Activated CD8-positive, alpha-beta memory T cell treated with anti-CD3 and anti-CD28 coated beads for 48 hours (primary cell): ENCODE measurements at places on chromosomes 7 and 10.

GRCh38 chr10:15461353-15462108, 90.4 kb upstream of the FAM171A1 start:
- no peak for DNase-seq

- DNase-seq: no peak
These were observed 98.6 kb downstream of the CCDC3 start for GRCh38 chr10:12902851-12903358.

DNA sequence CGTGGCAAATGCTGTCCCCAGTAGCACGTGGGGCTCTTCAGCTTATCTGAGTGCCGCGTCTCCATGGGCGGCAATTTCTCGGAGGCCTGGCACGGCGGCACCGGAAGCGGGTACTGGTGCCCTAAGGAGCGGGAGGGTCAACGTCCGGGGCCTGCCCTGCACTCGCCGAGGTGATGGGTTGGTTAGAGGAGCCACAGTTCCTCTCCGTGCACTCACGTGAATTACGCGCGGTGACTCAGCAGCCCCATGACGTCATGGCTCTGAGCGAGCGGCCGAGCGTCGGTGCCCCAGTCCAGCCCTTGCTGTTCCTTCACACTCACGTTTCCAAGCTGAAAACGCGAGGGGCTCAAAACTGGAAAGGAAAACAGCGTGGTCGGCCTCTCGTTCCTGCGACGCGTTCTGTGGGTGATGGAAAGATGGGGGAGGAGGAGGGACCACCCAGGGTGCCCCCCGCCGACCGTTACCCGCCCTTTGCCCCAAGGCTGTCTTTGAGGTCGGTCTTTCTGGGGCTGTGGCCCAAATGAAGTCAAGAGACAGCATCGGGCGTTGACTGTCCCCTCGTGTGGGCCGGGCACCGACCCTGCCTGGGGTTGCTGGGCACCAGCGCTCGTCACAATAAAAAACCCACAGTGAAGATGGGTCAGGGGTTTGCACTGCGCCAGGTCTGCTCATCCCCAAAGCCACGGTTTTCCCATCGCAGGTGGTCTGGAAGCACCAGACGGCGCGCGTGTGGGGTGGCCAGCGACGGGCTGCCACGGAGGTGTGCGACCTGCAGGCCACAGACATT, 70.4 kb upstream of the CFAP46 start:
- no peak for DNase-seq

- DNase-seq: no peak
These were observed 4.3 kb downstream of the CLIP2 start for GRCh38 chr7:74293577-74293908.

GRCh38 chr7:112987171-112987570, 99.5 kb downstream of the GPR85 start:
- no peak for DNase-seq

DNA sequence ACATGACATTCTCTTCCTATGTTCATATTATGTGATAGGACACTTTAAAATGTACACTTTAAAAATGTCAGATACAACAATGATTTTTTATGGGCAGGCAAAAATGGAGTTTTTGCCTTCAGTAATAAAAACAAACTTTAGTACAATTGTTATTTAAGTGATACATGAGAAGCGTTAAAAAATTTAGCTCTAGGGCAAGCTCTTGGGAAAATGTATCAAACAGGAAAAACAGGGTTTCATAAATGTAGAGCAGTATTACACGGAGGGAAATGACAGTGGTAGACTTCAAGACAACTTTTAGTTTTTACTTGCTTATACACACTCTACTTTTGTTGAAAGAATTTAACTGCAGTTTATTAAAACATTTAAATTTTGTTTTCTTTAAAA, 1.5 kb downstream of the FHIP2A start:
- DNase-seq: no peak

- no peak for DNase-seq
These were observed 57.1 kb upstream of the IGFBP3 start for GRCh38 chr7:45978010-45978681.

DNA sequence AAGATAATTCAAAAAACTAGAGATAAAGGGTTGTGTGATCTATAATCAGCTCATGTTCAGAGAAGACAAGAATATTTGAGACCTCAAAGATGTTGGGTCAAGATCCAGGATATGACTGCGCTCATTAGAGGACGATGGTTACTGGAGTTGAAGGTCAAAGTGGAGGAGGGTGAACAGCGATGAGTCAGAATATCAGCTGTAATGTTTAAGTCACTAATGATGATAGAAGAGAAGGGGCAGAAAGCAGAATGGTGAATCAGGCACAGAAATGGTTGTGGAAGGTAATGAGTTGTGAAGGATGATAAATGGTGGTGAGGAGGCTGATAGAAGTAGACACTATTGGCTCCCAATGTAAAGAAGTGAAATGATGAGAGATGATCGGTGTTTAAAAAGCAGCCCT, 540.3 kb downstream of the INHBA start:
- DNase-seq: no peak

GRCh38 chr7:20238754-20239324, 21.7 kb upstream of the MACC1 start:
- DNase-seq: no peak

DNA sequence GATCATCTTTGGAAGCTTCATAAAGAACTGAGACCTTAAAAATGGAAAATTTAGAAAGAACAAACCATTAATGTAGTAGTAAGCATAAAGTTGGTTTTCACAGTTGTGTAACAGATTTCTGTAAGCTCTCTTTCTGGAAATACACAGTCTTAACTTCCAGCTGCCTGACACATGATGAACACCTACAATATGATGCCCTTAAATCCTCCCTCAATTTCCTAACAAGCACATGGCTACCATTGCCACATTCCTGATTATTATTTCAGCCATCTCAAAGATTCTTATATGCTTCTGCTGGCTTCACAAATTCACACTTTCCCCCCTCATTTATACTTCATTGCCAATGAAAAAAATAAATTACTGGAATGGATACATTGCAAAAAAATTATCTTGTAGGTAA, 49.4 kb downstream of the PLXDC2 start:
- DNase-seq: no peak

- no peak for DNase-seq
These were observed 65.9 kb upstream of the FZD1 start for GRCh38 chr7:91198371-91198770.
